Activated CD4-positive, CD25-positive, alpha-beta regulatory T cell treated with anti-CD3 and anti-CD28 coated beads, Interleukin-2, amount 50 U/mL, for 16 hours (primary cell): ENCODE measurements at places on chromosomes 5 and 9.

GRCh38 chr9:126307322-126308061 lies 19.1 kb upstream of the MVB12B start:
- no peak for DNase-seq

DNA sequence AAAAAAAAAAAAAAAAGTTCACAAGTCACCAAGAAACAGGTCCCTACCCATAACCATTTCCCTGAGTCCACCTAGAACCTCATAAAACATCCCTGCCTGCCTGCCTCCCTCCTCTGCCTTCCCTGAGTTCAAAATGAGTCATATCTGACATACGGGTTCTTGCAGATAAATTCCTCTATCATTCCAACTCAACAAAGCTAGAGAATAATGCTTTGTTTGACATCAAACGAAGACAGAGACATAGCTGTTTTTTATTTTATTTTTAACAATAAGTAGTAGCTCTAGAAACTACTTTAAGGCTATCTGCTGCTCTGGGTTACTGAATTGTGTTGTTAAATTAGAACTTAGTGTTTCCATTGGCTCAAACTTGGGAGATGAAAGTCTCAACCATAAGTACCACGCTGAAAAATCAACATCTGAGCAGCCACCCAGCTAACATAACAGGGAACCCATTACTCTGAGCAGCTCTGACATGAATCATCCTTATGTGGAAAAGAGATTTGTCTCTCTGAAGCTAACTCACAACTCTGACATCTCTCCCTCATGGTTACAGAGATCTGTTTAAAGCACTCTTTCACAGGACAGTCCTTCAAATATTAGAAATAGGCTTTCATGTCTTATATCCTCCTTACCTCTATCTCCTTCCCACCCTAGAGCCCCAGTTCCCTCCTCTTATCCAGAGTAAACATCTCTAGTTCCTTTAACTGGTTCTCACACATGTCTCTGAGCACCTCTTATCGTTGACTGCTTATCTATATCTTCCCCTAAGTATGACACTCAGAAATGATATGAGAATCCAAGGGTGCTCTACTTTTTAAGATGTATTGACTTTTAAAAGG lies 12.1 kb downstream of the TMEM245 start:
- DNase-seq, result no peak

GRCh38 chr5:41637424-41637823 lies 127.0 kb upstream of the PLCXD3 start:
- no peak for DNase-seq

DNA sequence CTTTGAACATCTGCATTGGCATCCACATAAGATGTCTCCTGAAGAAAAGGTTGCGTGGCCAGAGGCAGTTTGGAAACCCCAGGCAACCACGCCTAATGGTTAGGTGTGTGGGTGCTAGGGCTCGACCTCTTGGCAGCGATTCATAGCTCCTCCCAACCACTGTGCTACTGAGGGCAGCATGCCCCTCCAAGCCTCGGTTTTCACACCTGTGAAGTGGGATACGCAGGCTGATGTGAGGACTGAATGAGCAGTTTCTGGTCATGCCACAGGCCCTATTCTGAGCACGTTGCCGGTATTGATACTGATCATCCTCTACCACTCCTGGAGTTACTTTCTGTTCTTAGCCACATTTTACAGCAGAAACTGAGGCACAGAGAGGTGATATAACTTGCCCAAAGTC lies 19.1 kb downstream of the NDST1 start:
- no peak for DNase-seq

- no peak for DNase-seq
Measured at GRCh38 chr5:68873198-68873597, 220.6 kb upstream of the SLC30A5 start.
